Naive thymus-derived CD8-positive, alpha-beta T cell (primary cell): ENCODE measurements at places on chromosomes 12 and 14.

- no peak for DNase-seq
Observed at GRCh38 chr14:89638891-89639290, 221.9 kb upstream of the FOXN3 start.

DNA sequence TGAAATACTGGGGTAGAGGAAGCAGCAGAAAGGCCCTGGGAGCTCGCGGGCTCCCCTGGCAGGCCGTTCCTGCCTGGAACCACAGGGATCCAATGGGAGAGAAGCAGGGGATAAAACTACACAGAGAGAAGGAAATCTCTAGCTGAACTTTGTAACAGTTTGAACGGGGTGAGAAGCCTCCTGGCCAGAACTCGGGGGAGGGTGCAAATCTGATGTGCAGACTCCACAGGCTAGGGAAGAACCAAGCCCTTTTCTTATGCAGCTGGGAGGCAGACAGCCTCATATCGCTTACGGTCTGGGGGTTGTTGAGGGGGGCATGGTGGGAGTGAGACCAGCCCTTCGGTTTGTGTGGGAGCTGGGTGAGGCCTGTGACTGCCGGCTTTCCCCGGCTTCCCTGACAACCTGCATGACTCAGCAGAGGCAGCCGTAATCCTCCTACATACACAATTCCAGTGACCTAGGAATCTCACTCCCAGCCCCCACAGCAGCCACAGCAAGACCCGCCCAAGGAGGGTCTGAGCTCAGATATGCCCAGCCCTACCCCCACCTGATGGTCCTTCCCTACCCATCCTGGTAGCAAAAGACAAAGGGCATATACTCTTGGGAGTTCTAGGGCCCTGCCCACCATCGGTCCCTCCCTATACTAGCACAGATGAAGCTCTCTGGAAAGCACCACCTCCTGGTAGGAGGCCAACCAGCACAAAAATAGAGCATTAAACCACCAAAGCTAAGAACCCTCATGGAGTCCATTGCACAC lies 143.0 kb downstream of the TMTC1 start:
- no peak for DNase-seq

DNA sequence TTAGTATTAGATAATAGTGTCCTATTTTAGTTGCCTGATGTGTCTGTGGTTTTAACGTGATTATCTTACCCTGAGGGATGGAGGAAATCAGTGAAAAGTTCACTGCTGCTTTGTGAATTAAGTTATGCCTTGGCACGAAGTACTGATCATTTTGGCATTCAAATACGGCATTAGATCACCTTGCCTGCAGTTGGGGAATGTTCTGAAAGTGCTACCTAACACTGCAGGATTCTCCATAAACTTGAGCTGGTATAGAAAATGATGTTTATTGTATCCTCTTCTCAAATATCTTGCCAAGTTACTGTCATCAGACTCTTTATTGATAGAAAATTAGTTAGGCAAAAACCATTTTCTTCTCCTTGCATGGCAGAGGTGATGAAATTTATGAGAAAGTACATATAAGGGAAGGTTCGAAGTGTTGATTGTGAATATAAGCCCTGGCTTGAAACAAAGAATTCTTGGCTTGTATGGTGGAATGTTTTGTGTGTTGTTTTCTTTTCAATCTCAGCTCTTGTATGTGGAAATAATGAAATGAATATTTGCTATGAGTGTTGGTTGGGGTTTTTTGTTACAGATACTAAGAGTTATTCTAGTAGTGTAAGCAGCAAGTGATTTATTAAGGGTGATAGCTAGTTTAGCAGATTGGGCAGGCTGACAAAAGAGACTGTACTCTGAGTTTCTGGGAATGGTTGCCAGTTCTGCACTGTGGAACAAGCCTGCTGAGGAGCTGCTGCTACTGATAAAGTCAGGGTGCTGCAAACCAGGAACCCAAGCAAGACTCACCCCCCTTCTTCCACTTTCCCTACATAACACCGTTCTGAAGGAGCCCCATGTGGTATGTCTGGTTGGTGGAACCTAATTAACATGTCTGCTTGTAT lies 448.3 kb downstream of the PCNX1 start:
- no peak for DNase-seq

GRCh38 chr12:50506753-50507473 lies 2.1 kb downstream of the DIP2B start:
- DNase-seq = no peak

GRCh38 chr14:101019541-101019940 lies 116.0 kb upstream of the RTL1 start:
- DNase-seq = no peak

- DNase-seq = no peak
Observed at GRCh38 chr12:52802442-52802841, 6.5 kb upstream of the KRT3 start.

DNA sequence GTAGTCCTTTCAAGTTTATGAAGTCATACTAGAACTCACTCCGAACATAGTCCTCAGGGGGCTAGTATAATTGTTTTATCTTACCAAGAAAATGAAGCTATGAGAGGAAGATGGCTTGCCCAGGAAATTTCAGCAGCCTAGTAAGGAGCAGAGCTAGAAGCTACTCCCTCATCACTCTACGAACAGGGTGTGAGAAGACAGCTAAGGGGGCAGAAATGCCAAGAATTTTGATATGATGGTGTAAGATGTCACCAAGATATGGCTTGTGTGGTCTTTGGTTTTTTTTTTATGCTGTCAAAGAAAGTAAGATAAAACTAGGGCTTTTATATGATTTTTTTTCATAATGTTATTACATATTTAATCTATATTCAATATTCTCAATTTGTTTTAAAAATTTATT lies 47.6 kb downstream of the PRICKLE1 start:
- no peak for DNase-seq
